ENCODE measurements at places on chromosomes 12 and 14. TPM values are rescaled to one million over a fixed set of nuclear protein-coding genes. Genes with fewer than 3 reads are reported as not detected.
A peak's percentile ranks its signal among the peaks of the same experiment; 100 is the strongest.

DNA sequence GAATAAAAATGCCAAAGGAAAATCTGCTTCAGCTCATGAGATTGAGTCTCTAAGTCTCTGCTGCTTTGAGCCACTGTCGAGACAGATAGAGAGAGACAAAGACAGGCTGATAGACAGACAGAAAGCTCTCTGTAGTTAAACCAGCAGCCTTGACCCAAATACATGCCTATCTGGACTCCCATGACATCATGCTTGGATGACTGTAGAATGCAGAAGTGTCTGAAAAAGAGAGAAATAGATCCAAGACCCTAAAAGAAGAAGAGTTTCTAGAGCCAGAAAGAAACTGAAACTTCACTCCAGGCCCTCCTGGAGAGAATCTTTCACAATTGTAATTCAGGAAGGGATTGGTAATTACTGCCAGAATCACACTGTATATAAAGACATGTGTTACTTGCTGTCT is 122.6 kb upstream of the PLXNC1 start:
- DNase-seq = no peak

DNA sequence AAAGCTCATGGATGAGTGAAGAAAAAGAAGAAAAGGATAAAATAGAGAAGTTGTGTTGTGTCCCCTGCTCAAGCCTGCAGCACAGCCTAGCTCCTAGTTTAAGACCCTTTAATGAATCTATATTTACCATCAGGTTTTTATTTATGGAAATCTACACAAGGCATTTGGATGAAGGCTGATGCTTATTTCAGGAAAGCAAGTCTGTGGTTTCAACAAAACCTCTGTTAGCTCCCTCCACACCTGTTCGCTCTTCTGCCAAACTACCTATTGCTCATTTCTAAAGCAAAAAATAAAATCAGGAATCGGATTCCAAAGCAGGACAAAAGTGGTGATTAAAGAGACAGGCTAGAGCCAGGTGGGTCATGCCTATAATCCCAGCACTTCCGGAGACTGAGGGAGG is 18.9 kb upstream of the MAP3K9 start:
- no peak for DNase-seq

Gene NEUROD4
- total RNA-seq = not detected

Gene CFAP54
- 0.86 TPM for total RNA-seq

Gene GALNT9
- not detected for total RNA-seq

DNA sequence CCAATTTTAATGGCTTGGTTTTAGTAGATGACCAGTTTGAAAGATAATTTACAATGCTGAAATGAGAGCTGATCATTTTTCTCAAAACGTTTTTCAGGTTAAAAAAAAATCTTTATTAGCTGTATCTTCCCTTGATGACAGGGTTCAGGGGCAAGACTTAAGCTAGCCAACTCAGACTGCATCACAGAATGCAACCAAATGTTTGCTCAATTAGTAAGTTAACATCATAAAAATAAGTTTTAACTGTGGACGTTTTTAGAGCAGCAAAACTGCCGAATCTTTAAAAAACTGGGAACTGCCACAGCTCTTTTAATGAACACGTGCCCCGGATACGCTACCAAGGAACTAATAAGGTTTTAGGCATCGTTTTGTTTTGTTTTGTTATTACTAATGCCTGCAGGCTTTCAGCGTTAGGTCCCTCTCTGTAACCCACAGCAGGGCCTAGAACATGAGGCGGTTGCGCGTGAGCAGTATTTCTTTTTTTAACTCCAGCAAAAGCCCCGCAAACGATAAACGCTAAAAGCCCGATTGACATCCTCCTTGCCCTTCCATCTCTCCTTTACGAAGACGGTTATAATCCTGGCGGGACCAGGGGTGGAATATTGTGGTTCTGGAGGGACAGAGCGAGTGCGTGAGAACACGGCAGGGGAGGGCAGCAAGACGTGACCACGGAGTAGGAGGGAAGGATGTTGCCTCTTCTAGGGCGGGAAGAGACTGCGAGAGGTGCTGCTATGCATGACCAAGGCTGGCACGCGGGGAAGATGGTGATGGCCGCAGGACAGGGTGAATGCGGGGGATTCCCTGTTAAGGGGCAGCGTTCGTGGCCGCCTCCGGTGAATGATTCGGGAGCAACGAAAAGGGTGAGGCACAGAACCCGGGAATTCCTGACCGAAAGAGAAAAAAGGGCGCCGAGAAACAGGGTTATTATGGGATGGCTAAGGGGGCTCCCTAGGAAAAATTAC is 652 bp downstream of the SUPT16H start:
- peak; percentile 48 for DNase-seq

Measured in fibroblast of villous mesenchyme (primary cell).